ENCODE measurements at places on chromosomes 2 and 18.

- no peak for DNase-seq
Measured at GRCh38 chr2:216394881-216395280, 17.4 kb upstream of the SMARCAL1 start.

GRCh38 chr2:192126426-192126825 is 68.3 kb downstream of the TMEFF2 start:
- DNase-seq = no peak

DNA sequence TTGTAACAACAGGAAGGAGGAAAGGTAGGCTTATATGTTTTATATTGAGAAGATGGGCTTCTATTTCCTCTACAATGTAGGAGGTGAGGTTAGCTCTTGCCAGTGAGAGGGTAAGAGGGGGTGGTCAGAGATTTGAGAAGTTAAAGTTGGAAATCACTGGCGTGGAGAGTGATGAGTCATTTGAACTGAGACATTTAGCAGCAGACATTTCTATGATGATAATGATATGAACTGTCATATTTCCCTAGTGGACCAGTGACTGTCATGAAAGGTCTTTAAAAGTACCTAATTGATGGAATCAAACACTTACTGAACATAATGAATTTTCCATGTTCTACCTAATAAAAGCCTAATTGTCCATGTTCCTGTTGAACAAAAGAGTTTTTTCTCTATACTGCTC is 126.1 kb downstream of the FAM161A start:
- DNase-seq = no peak

- no peak for DNase-seq
Measured at GRCh38 chr2:1606046-1606400, 138.3 kb downstream of the PXDN start.

DNA sequence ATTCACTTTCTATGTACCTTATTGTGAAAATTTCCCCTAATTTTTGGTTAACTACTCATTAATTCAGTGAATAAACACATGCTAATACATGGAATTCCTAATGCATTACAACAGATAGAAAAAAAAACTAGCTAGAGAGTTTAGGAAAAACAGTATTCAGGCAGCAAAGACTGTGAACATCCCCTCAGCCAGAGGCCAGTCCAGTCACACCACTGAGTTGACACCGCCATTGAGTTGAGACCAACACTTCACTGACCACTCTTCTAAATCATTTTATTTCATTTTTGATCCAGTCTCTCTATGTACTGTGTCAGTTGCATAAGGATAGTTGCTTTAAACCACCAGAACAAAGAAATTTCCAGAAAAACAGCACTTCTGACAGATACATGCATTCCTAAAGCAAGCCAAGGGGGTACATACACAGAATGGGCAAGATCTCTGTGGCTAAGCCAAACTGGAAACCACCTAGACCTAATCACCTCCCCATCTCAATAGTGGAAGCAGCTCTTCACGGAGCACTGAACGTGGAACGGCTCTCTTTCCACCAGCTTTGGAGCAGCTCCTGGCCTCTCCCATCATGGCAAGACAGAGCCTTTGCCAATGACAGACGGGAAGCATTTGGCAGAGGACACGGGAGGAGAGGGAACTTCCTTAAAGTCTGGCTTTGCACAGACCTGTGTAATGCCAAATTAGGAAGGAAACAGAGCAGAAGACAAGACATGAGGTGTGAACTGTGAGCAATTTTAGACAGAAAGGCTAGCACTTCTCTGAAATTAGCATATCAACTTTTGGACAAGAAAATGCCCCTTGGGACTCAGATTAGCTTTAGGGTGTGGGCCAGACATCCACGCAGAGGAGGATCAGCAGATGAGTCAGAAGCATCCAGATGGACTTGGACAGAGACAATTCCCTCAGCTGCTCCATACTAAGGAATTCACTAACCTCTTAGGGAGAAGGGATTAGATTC is 36.4 kb downstream of the CACNB4 start:
- DNase-seq = no peak

GRCh38 chr2:9594366-9595054 is 36.3 kb downstream of the YWHAQ start:
- no peak for DNase-seq

GRCh38 chr2:229273723-229274338 is 2.7 kb upstream of the PID1 start:
- peak; percentile 50 for DNase-seq

GRCh38 chr2:100104718-100105677 is 37.4 kb downstream of the AFF3 start:
- peak; percentile 19 for DNase-seq

- DNase-seq = no peak
Measured at GRCh38 chr2:140018541-140018940, 1238.4 kb upstream of the NXPH2 start.

GRCh38 chr18:51082571-51083267 is 52.7 kb downstream of the SMAD4 start:
- no peak for DNase-seq

DNA sequence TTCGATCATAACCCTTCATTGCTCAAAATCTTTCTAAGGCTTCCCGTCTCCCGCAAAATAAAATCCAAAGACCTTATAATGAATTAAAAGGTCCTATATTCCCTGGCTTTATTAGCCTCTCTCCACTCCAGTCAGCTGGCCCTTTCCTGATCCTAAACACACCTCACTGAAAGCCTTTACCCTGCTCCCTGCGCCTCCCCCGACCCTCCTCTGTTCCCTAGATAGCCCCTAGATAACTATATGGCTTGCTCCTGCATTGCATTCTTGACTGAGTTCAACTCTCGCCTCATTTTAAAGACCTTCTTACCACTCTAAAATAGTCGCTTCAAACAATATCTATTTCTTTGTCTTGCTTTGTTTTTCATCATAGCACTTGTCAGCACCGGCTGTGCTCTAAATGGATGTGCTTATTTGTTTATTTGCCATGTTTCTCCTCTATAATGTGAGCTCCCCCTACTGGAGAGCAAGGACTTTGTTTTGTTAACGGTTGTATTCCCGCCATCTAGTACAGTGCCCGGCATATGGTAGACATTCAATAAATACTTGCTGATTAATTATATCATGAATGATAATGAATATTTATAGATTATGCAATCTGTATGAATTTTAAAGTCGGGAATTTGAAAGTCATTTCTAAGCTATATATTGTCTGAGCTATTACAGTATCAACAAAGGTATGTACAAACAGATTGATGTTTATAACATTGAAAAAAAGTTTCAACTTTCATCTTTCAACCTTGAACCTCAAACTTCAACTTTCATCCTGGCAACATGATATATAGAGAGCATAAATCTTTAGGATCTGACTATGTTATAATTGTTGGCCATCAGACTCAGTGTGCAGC is 32.4 kb upstream of the VIT start:
- DNase-seq = peak; percentile 14

DNA sequence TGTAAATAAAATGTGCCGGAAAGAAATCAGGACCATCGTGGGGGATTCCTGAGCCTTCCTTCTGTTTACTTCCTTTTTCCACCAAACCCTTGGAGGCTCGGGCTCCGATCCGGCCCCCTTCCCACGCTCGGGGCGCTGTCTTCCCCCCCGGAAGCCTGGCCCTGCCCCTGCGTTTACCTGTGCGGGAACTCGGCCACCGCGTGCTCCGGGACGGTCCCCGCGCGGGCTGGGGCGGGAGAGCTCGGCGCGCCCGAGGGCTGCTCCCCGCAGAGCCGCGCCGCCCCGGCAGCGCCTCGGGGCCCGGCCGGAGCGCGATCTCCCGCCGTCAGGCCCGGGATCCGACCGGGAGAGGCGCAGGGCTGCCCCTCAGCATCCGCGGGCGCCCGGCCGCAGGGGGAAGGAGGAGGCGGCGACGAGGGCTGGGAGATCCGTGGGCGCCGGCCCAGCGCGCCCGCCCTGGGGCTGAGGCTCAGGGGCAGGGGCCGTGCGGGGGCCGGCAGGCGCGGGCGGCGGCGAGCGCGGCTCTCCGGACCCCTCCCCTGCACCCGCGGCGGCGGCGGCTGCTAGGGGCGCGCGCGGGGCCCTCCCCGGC is 435 bp downstream of the ADCY3 start:
- DNase-seq = no peak

- no peak for DNase-seq
Measured at GRCh38 chr2:174722942-174723592, 41.2 kb downstream of the CHRNA1 start.

GRCh38 chr2:168757223-168757622 is 45.2 kb upstream of the NOSTRIN start:
- no peak for DNase-seq

DNA sequence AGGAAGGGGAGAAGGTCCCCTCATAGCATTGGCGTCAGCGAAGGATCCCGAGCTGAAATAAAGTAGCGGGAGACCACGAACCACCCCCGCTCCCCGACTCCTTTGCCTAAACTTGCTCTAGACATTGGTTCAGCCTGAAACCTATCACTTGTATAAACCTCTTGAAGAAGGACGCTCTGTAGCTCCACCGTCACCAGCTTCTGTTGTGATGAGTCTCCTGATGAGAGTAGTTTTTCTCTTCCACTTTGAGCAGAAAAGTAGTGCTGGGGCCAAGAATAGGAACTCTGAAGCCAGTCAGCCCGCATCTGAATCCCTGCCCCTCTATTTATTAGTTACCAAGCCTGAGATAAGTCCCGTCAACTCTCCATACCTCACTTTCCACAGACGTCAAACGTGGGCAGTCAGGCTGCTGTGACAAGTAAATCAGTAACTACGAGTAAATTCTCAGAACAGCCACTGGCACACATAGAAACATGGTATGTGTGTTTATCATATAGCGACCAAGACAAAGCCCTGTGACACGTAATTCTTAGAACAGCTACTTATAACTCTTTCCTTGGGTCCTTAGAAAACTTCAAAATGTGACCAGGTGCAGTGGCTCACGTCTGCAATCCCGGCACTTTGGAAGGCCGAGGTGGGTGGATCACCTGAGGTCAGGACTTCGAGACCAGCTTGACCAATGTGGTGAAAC is 61.7 kb downstream of the CD226 start:
- no peak for DNase-seq

- no peak for DNase-seq
Measured at GRCh38 chr18:23945416-23946079, 69.0 kb upstream of the TTC39C start.

DNA sequence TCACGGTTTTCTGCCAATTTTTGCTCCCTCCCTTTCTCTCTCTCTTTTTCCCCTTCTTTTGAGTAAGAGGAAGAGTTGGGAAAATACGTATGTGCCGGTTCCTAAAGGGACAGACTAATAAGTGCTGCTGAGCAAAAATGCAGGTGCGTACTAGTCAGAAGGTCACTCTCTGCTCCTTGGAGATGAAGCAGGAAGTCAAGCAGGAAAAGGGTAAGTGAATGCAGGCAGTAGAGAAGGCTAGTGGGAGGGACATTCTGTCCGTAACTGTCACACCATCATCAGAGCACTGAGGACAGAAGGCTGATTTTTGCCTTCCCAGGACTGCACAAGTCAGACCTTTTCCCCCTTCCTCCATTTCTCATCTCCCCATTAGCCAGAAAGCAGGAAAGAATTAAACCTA is 105.7 kb downstream of the CDH2 start:
- no peak for DNase-seq

DNA sequence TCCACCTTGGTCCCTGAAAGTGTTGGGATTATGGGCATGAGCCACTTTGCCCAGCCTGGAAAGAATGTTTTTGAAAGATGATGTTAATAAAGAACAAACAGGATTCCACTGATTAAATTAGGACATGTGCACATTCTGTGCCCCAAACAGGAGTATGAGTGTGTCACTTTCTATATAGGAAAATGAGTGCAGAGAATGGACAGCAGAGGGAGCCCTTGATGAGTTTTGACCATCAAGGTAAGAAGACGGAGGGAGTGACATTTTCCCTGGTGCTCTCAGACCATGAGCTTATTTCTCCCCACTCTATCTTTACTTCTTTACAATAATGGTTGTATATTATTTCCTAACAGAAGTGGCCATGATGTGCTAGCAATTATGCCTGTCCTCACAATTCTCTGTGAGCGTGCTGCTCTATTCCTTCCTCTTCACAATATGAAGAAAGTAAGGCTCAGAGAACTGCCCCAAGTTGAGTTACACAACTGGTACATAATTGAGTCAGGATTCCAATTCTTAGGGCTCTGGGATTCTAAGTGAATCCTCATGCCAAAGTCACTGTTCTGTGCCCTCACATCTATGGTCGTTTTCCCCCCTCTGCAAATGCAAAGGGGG is 20.6 kb downstream of the RPL37A start:
- peak; percentile 58 for DNase-seq

DNA sequence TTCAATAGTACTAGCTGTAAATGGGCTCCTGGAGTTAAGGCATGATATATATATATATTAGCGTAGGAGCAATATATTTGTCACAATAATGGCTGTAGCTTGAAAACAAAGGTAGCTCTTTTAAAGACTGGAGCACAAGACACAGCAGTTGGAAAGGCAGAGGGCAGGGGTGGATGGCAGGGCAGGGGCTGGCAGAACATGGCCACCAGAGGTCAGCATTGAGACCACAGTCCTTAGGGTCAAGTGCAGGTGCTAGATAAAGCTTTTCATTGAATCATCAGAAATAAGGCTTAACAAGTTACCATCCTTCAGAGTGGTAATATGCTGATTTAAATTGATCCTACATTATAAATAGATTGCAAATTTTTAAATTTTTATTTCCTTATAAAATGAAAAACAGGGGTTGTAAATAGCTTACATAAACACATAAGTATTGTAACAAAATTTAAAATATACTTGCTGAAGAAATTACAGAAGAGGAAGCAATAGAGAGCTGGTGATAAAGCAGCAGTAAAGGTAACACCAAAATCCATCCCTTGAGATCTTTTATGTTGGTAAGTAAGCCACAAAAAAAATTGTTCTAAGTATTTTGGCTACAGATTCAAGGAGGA is 161.2 kb upstream of the PIEZO2 start:
- DNase-seq = peak; percentile 4

DNA sequence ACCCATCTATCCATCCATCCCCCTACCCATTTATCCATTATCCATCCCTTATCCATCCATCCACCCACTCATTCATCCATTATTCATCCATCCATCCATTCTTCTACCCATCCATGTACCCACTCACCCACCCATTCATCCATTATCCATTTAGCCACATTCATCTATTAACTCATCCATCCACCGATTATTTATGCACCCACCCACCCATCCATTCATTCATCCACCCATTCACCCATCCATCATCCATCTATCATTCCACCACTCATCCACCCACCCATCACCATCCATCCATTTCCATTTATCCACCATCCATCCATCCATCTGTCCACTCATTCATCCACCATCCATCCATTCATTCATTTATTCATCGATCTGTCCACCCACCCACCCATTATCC is 137.4 kb upstream of the CTDP1 start:
- no peak for DNase-seq

- no peak for DNase-seq
Measured at GRCh38 chr2:60508339-60508917, 45.0 kb downstream of the BCL11A start.

DNA sequence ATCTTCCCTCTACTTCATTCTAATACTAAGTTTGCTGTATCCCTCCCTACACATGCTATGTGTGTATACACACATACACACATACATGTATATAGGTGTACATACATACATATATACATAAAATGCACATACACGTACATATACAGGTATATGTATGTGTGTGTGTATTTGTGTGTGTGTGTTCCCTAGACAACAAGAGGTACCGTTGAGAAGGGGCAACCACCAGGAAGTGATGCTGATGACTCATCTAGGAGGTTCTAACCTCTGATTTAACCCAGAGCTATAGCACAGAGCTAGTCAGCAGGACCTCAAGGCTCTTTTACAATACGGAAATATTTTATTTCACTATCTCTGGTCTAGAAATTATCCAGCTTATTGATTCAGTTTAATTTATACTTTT is 139.2 kb downstream of the LAMA3 start:
- no peak for DNase-seq

- no peak for DNase-seq
Measured at GRCh38 chr18:62790871-62791772, 75.8 kb downstream of the PHLPP1 start.
